ENCODE measurements at places on chromosomes 7 and 10.
A peak's percentile ranks its signal among the peaks of the same experiment; 100 is the strongest.

- no peak for DNase-seq
Measured at GRCh38 chr10:77416311-77417135, 221.1 kb downstream of the KCNMA1 start.

DNA sequence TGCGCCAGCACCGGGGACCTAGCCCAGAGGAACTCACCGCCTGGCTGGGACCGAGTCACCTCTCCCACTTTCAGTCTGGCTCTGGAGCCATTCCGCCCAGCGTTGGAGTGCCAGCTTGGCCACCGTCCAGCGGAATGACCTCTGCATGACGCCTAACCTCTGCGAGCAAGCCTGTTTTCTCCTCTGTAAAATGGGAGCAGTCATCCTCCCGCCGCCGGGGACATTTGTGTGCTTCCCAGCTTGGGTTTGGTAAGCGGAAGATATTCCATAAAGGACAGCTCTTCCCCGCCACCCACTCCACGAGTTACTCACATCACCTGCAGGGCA is 1.3 kb upstream of the ZCCHC24 start:
- DNase-seq: no peak

DNA sequence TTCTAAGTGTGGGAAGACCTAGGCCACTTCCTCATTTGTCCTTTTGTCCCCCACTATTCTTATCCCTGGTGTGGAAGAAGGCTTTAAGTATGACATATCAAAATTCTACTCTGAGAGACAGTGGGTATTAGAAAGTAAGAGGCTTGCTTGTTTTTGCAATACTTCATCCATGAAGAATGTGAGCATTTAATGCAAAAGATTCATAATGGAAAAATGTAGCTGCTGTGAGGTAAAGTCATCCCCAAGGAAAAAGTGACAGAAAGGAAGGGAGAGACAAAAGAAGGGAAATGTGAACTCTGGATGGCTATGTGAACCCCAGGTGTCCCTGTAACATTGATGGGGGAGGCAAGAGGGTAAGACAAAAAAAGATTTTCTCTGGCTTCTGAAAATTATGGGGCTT is 607.5 kb downstream of the SORCS1 start:
- DNase-seq: no peak

- peak; percentile 0 for DNase-seq
Measured at GRCh38 chr10:85580585-85580984, 786.0 kb downstream of the GRID1 start.

DNA sequence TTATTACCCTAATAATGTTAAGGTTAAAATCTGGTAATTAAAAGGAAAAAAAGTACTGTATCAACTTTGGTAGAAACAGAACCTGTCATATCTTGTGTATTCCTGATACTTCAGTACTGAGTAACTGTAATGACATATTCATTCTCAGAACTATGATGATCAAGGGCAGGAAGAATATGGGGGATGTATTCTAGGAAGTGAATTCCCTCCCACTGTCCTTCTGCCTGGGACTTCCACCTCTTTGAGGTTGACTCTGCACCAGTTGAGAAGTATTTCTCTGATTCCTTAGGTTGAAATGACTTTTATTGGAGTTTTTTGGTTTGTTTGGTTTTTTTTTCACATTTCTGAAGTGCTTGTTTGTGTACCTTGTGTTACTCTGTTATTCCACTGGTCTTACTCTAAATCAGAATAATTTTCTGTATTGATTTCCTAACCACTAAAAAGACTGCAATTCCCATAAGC is 36.9 kb downstream of the WASL start:
- DNase-seq: no peak

- no peak for DNase-seq
Measured at GRCh38 chr7:90686146-90686545, 90.0 kb downstream of the CDK14 start.

- DNase-seq: peak; percentile 82
Measured at GRCh38 chr7:138889582-138890498, 91.3 kb downstream of the KIAA1549 start.

GRCh38 chr7:51079494-51079893 is 237.1 kb downstream of the COBL start:
- no peak for DNase-seq

- DNase-seq: no peak
Measured at GRCh38 chr10:74047871-74048270, 50.0 kb downstream of the VCL start.

DNA sequence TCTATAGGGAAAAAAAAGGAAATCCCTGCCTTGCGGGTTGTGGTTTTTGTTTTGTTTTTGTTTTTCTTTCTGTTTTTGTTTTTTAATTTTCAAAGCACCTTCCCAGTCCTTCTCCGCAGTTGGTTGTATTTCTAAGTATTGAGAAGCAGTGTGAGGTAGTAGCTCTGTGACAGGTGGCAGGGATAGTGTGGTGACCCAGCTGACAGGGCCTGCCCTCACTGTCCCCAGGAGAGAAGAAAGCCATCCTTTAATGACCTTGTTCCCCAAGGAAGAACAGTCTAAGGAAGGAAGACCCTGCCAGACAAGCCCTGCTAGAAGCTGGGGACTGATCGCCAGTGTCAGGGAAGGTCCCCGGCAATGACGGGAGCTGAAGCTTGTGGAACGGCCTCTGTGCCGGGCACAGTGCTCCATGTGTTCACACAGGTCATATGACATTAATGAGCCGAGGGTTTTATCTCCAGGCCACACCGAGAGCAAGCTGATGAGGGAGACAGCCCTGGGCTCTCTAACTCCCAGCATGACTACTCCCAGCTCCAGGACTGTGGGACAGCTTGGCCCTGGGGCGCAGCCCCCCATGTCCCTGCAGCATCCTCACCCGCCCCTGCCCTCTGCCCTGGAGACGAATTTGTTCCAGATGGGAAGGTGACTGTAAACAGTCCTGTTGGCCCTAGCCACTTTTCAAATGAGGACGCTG is 69.0 kb upstream of the LRRC18 start:
- no peak for DNase-seq

DNA sequence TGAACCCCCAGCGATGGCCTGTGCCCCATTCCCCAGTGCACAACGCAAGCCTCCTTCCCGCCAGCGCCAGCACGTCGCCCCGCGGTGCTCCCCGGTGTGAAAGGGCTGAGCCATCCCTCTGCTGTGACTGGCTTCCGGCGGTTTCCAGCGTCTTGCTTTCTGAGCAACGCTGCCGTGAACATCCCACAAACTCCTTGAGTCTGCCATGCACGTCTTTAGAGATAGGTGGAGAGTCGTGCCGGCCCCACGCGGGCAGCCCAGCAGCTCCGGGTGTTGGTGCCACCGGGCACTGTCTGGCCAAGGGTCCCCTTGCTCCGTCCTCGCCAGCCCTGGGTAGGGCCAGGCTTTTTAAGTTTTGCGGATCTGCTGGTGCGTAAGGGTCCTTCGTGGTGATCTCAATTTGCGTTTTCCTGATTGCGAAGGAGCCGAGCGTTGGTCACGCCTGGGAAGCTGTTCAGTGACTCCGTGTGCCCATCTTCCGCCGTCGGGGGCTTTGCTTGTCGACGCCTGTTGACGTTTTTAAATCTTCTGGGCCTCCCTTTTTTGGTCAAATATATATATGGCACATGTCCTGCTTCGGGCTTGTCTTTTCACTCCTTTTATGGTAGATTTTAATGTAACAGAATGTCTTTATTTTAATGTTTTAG is 70.6 kb downstream of the FOXL3 start:
- no peak for DNase-seq

DNA sequence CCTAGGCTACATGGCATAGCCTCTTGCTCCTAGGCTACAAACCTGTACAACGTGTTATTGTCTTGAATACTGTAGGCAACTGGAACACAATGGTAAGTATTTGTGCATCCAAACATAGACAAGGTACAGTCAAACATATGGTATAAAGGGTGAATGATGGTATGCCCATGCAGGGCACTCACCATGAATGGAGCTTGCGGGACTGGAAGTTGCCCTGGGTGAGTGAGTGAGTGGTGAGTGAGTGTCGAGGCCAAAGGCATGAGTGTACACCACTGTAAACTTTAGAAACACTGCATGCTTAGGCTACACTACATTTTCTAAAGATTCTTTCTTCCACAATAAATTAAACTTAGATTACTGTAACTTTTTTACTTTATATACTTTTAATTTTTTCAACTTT is 165.7 kb downstream of the PARD3 start:
- no peak for DNase-seq

DNA sequence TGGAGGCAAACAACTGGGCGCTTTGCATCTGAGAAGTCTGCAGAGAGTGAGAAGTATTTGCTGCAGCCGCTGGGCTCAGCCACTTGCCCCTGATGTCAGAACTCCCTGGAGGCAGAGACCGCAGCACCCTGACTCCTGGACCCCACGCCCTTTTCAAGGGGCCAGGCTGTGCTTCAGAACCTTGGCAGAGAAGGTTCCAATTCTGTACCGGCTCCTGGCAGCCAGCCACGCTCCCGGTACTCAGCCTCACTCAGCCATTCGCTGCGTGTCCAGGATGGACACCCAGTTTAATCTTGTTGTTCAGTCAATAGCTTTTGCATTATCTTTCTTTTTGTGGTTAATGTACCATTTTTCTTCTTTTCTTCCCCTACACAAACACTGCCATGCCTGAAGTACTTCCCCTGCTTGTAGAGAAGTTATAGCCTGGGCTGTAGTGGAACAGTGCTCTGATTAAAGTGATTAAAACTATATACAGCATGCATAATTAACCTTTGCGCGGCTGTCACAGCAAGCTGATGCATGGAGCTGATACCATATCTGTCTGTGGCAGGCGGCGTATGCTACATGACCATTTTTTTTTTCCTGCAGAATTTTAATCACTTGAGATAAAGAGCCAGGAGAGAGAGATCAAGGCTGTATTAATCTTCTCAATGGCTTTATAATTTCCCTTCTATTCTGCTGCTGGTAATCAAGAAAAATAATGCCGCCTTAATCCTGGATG is 578.5 kb downstream of the SDK1 start:
- peak; percentile 53 for DNase-seq

GRCh38 chr7:153027210-153027609 is 267.7 kb downstream of the ACTR3B start:
- DNase-seq: no peak
